Fibroblast of villous mesenchyme (primary cell): ENCODE measurements at places on chromosomes 1 and 21.

DNA sequence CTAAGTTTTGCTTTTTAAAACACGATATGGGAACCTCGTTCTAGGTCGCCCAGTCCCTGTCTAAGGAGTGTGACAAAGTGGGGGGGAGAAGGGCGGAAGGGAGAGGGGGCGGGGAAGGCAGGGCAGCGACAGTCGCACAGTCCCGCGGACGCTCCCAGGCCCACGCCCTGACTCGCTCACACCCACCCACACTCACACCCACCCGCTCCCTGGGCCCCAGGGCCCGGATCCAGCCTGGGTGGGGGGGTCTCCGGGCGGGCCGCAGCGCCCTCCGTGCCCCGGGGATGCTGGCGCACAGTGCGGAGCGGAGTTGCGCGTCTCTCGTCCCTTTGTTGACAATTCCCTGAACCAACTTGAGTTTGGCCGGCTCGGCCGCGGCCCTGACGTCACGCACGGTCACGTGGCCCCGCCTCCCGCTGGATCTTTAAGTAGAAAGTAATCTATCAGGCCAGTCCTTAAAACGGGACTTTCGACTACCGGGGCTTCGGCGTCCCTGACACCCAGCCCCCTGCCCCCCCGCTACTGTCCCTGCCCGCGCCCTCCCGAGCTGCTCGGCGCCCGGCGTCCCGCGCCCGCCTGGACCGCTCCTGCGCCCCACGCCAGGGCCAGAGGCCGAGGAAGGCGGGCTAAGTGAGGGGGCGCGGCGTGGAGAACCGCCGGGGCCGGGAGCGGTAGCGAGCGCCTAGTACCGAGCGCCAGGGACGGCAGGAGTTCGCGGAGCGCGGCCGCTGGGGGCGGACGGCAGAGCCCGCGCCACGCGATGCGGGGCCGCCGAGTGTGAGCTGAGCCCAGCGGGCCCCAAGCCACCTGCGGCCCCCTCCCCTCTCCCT lies at the start of gene FOXD3:
Gene FOXD3 (plus strand): TSS at position 454 of the 830 bp plus-strand sequence. CDS start 492 bp downstream, outside the sequence.
- DNase-seq = peak; percentile 49

DNA sequence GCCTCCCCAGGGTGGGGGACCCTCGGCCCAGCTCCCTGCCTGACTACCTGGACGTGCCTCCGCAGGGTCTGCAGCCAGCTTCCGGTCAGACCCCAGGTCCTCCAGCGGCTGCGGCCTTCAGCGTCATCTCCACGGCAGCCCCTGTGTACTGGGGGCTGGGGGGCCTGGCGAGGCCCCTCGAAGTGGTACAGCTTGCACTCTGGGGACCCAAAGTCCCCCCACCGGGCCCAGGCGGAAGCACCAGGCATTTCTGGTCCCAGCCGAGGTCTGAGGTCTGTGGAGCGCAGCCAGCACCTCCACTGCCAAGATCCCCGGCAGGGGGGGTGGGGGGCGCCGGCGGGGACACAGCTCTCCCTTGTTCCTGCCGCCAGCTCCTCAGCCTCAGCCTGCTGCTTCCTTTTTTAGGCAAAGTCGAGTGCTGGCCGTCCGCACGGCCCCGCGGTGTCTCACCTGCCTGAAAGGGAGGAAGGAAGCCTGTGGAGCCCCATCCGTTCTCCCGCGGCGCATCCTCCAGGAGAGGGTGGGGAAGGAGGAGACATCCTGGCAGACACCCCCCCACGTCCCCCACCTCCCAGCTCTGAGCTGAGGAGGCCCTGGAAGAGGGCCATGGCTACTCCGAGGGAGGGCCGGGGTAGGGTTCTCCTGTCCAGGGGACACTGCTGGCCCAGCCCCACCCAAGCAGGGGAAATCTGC lies 1.2 kb upstream of the VWA1 start:
- DNase-seq = no peak

- DNase-seq = no peak
These were observed 204.6 kb upstream of the TMPRSS15 start for GRCh38 chr21:18608226-18608625.

DNA sequence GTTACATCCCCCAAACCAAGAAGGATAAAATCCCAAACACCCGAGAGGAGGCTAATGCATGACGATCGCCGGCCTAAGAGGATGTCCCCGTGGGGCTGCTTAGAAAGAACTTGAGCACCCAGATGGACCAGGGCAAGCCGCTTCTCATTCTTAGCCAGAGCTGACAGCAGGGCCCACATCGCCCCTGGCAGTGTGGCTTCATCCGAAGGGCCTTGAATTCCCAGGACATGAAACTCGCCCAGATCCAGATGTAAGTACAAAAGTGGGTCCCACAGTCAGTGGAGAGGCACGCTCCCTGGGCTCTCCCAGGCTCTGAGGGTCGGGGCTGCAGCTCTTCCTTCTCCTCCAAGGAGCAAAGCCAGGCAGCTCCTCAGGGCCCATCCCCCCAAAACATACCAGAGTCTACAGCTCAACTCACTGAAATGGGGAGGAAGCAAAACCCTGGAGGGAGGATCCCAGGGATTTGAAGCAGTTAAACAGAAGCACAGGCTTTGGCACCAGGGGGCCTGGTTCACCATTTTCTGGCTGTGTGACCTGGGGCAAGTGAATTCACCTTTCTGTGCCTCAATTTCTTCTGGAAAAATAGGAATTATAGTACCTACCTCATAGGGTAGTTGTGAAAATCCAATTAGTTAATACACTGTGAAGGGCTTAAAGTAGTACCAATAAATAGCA lies 85.6 kb downstream of the MAN1C1 start:
- DNase-seq = peak; percentile 51

GRCh38 chr1:77583483-77583882 lies 99.0 kb downstream of the ZZZ3 start:
- DNase-seq = no peak

DNA sequence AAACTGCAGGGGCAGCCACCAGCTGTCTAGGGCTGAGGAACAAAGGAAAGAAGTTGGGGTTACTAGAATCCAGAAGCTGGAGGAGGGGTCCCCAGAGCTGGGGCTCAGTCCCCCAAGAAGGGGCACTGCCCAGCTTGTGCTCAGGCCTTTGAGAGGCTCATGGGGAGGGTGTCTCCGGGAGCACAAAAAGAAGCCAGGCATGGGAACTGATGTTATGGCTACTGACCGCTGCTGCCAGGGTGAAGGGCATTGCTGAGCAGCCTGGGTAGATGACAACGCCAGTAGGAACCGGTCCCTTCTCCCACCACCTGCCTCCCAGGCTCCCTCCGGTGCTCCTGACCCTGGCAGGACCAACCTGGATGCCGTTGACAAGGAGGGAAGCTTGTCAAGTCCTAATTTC lies 762.5 kb upstream of the TPTE start:
- DNase-seq = no peak

DNA sequence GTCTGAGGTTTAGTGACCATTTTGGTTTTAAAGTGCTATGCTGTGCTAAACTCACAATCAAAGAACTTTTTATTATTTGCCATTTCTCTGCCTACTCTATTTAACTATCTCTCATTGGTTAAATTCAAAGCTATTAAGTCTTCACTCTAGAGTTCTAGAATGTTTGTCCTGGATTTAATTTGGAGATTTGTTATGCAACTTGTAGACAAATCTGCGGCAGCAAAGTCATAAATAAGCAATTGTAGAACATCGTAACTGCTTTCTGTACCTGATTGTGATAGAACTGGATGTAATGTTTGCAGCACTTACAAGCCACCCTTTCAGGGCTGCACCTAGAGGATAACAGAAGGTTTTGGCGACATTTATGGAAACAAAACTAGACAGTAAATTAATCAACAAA lies 566.5 kb upstream of the ADGRL2 start:
- DNase-seq = peak; percentile 8

DNA sequence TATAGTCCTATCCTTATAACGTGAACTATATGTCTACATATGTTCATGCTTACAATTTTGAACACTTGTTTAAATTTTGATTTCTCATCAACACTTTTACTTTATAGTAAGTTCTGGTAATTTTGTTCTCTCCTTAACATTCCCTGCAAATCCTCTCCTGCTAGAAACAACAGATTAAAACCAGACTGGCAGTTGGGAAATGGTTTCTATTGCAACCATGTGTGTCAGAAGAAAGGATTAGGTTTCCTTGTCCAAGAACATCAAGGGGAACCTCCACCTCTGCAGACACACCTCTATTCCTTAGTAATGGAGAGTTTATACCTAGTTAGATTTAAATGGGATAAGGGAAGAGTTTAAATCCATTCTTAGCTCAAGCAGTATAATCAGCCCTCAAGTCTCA lies 3.3 kb upstream of the WARS2 start:
- DNase-seq = no peak
